ENCODE measurements at places on chromosomes 3 and 15.

DNA sequence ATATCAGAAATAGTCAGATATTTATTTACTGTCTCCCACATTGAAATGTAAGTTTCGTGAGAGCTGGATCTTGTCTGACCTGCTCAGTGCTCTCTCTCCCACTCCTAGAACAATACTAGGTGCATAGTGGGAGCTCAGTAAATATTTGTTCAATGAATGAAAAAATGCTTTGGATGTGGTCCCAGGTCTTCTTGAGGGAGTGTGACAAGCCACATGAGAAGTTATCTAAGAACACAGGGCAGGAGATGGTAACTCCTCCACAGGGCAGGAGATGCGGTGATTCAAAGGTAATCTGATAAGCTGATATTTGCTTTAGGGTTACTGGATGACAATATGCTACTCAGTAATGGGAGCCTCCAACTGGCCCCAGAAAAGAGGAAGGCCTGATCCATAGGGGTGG lies 25.8 kb upstream of the PLA2G4E start:
- no peak for DNase-seq

DNA sequence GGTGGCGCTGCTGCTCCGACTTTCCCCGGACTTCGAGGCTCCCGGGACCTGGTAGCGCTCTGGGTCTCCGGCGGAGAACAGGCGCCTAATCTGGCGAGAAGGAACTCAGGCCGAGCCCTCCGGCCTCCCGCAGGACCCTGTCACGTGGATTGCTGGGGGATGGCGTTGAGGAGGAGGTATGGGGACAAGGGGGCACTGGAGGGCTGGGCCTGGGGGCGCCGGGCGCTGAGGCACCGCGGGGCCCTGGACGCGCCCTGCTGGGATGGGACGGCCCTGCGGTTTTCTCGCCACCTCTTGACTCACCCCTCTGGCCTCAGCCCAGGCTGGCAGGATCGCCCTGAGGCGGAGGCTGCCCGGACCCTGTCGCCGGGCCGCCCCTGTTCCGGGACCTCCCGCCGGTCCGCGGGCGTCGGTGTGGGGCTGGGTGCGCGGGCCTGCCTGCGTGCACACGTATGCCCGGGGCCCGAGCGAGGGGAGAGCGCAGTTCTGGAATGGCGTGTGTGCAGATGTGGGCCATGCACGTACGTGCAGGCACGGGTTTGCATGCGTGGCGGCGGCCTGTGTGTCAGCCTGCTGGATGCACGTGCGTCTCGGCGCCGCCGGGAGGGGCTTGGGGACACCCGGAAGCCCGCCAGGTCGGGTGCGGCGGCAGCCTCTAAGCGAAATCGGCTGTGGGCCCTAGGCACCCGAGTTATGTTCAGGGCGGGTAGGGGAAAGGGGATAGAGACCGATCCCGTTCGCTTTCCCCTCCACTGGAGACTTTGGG lies 752 bp downstream of the C15orf39 start:
- peak; percentile 89 for DNase-seq

DNA sequence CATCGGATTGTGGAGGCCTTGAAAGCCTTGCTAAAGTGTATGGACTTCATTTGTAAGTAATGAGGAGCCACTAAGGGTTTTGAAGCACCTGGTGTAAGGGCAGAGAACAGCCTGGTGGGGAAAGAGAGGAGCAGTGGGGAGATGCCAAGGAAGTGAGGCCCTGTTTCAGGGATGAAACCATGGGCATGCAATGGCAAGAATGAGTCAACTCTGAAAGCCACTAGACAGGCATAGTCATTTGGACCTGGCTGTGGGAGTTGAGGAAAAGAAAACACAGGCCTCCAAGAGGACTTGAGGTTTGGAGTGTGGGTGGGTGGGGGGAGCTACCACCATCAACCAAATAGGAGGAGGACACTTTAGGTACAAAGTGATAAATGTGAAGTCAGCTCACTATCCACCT lies 7.6 kb downstream of the XCR1 start:
- DNase-seq = no peak

DNA sequence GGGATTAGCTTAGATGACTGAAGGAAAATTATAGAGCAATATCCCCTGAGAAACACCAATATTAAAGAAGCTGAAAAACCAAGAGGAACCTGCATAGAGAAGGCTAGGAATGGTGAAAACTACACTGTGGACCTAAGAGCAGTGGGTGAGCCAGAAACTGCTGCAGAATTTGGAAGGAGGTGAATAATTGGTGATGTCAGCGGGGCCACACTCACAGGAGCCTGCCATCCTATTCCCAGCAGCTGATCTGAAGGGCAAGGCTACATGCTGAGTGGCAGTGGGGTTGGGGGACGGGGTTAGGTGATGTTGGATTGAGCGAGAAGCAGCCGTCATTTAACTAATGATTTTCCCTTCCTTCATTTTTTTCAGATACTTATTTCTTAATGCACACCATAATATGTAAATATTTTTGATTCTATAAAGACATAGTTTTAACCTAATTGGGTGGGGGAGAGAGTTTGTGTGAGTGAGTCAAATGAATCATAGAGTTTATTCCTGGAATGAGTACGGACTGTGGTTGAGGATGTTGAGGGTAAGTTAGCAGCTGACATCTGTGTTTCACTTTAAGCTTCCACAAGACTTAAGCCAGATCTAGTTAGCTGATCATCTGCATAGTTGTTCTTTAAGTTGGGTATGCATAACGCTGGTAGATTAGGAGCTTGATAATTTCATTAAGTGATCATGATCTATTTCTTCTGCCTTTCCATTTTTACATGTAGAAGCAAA lies 222.8 kb downstream of the PTPRG start:
- DNase-seq = no peak

- DNase-seq = no peak
Observed at GRCh38 chr15:45795440-45796069, 160.7 kb downstream of the SQOR start.

All from naive thymus-derived CD8-positive, alpha-beta T cell (primary cell).